ENCODE measurements at places on chromosomes 5 and 9.

- no peak for DNase-seq
These were observed 15.0 kb upstream of the RPS14 start for GRCh38 chr5:150464554-150465012.

DNA sequence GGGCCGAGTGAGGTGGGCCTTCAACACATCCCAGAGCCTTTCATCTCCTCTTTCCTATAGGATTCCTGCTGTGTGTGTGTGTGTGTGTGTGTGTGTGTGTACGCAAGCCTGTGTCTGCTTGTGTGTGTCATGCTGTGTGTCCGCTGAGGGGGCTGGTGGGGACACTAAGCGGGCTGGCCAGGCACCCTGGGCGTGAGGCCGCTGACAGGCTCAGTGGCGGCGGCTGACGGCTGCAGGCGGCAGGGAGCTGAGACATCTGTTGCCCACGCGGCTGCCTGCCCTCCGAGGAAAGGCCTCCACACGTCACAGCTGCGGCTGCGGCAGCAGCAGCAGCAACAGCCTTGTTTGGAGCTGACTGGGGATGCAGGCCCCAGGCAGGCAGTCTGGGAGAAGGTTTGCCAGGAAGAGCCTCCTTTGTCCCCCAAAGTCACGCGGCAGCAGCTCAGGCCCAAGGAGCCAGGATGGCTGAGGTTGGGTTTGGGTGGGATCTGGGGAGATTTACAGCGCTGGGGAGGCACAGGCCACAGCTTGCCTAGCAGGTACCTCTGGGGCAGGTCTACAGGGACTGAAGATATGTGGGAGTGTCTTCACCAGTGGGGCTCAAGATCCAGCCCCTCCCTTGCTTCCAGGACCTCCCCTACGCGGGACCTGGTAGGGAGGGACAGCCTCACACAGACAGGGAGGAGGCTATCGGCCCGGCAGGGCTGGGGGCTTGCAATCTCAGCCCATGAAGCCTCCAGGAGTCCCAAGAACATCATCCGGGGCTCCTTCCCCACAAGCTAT lies 1.8 kb downstream of the PDLIM4 start:
- DNase-seq: no peak

- no peak for DNase-seq
These were observed 1.9 kb upstream of the TMEM171 start for GRCh38 chr5:73118391-73118973.

- no peak for DNase-seq
These were observed 7.9 kb downstream of the FLT4 start for GRCh38 chr5:180641566-180641900.

GRCh38 chr9:135605238-135605781 lies 34.0 kb downstream of the GLT6D1 start:
- DNase-seq: no peak

GRCh38 chr5:126054577-126055347 lies 368.4 kb upstream of the GRAMD2B start:
- DNase-seq: peak; percentile 75

GRCh38 chr5:140131967-140132409 lies 6.3 kb downstream of the IGIP start:
- no peak for DNase-seq

- no peak for DNase-seq
These were observed 153.3 kb downstream of the EFNA5 start for GRCh38 chr5:107517185-107518033.

- DNase-seq: no peak
These were observed 1.9 kb upstream of the CRB2 start for GRCh38 chr9:123353984-123354591.

- DNase-seq: no peak
These were observed 567.7 kb downstream of the TLR4 start for GRCh38 chr9:118271936-118272335.

DNA sequence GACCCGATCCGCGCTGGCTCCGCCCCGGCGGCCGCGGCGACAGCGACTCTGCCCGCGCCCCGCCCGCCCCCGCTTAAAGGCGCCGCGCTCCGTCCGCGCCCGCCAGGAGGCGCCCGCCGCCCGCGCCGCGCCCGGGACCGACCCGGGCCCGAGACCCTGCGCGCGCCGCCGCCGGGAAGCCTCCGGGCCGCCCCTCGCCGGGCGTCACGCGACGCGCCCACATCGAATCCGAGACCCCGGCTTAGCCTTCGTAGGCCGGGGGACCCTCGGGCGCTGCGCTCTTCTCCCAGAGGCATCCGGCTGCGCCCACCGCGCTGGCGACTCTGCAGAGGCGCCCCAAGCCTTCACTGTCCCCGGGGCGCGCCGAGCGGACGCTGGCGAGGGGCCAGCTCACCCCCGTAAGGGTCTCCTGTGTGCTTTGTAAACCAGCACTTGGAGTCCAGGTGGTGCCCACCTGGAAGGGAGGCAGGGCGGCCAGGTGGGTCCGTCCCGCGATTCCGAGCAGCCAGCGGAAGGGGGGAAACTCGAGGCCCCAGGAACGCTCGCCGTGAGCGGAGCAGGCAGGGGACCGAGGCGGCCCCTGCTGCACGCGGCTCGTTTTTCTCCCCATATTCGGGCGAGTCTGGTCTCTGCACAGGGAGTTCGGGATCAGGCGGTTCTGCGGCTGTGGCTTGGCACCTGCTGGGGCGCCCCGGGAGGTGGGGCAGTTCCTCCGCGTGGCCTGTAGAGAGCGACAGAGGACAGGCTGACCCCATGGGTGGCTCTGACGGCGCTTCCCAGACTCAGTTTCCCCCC lies 423 bp upstream of the ABCA2 start:
- peak; percentile 29 for DNase-seq

GRCh38 chr9:108933231-108933717 lies 650 bp downstream of the ELP1 start:
- peak; percentile 39 for DNase-seq

DNA sequence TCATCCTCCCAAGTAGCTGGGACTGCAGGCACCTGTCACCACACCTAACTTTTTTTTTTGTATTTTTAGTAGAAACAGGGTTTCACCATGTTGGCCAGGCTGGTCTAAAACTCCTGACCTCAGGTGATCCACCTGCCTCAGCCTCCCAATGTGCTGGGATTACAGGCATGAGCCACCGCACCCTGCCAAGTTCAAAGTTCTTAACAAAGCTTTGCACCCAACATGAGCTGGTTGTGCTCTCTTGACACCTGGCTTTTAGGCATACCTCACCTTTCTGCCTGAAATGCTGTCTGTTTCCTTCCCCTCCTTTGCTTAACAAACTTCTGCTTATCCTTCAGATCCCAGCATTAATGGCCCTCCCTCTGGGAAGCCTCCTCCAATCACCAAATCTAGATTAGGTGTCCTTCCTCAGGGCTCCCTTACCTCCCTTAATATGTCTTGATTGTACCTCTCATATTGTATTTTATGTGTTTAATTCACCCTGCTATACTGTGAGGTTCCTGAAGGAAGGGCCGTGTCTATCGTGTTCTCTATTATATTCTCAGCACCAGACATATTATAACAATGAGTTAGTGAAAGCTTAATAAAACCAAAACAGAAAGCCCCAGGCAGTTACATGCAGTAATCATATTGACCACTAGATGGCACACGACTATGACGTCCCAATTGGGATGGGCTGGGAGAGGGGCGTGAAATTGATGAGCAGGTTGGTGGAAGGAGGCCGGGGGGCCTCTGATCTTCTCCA lies 62.9 kb upstream of the PPARGC1B start:
- DNase-seq: no peak

GRCh38 chr5:8340261-8340660 lies 471.3 kb downstream of the MTRR start:
- no peak for DNase-seq

DNA sequence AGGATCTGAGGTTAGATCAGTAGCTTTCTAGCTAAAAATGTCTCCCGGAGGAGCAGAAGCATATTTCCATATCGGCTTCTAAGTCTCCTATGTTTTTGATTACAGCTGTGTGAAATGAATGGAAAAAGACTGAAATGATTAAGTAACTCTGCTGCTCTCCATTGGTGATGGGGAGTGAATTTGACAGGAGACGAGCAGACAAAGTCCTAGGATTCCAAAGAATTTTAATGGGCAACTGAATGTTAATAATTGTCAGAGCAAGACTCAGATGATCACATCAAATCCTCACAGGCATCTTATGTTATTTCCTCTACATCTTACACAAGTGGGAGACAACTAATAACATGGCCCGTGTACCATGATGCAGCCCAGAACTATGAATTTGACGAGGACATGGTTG lies 66.8 kb downstream of the LIX1 start:
- DNase-seq: no peak

DNA sequence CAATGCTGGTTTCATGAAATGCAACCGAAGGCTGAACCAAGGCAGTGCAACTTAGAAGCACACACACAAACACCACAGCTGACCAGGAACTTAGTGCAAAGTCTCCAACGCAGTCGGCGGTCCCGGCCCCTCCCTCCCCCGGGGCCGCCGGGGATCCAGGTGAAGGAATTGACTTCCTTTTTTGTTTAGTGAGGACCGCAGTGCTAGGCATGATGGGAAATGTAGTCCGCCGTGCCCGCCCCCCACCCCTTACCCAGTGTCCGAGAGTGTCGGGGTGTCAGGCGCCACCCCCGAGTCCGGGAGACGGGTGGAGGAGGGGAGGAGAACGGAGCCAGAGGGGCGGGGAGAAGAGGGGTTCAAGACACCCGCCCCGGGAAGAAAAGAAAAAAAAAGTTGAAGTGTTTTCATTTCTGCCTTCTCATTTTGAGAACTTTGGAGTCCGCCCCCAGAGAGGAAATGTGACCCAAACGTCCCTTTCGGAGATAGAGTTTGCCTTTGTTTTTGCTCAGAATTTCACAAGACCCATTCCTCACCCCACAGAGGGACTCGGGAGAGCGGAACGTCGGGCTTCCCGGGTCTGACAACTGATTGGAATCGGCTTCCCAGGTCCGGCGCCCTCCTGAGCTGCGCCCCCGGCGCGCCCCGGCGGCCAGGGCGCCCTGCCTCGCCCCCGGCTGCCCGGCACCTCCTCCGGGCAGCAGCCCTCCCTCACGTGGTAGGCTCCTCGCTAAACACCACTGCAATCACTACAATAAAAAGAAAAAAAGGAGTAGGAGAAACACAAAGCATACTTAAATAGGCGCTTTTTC lies 2.0 kb downstream of the IER5L start:
- DNase-seq: peak; percentile 64

DNA sequence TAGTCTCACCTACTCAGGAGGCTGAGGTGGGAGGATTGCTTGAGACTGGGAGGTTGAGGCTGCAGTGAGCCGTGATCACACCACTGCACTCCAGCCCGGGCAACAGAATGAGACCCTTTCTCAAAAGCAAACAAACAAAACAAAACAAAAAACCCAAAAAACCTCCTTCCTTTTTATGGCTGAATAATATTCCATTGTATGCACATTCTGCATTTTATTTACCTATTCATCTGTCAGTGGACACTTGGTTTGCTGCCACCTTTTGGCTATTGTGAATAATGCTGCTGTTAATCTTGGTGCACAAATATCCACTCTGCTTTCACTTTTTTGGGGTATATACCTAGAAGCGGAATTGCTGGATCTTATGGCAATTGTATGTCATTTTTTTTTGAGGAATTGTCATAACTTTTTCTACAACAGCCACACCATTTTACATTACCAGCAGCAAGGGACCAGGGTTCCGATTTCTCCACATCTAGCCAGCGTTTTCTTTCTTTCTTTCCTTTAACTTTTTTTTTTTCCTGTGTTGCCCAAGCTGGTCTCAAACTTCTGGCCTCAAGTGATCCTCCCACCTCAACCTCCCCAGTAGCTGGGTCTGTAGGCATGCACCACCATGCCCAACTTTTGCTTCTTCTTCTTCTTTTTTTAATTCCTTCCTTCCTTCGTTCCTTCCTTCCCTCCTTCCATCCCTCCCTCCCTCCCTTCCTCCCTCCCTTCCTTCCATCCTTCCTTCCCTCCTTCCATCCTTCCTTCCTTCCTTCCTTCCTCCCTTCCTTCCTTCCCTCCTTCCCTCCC lies 30.6 kb downstream of the NKX2-5 start:
- no peak for DNase-seq

GRCh38 chr5:172925336-172925948 lies 33.8 kb upstream of the RPL26L1 start:
- no peak for DNase-seq

- no peak for DNase-seq
These were observed 3.2 kb upstream of the PJA2 start for GRCh38 chr5:109412981-109413402.

DNA sequence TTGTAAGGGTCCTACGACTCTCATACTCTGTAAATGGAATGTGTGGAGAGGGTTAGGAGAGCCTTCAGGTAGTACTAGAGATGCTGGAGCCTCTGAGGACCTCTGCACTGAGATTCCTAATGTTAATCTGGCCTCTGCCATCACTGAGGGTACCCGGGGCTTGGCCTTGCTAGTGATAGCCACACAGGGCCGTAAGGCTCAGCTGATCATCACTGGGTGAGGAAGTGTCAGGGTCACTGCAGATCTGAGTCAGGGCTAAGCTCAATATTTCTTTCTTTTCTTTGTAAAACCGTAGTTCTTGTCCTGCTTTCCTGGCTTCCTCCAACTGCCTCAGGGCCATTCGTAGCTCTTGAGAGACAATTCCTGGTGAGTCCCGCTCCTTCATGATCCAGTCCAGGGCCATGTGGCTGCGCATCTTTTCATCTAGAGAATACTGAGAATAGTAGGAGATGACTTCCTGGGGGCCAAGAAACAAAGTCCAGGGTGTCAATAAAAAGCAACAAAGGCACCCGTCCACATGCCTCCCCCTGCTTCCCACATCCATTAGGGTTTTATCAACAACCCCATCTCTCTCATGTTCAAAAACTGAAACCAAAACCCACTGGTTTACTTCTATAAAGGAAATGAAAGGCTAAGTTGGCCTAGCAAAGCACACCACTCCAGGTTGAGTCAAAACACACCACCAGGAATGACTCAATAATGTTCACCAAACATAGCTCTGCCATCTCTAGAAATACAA lies 47.7 kb downstream of the LIX1 start:
- no peak for DNase-seq

GRCh38 chr5:55134053-55134722 lies 25.8 kb upstream of the GPX8 start:
- DNase-seq: no peak

DNA sequence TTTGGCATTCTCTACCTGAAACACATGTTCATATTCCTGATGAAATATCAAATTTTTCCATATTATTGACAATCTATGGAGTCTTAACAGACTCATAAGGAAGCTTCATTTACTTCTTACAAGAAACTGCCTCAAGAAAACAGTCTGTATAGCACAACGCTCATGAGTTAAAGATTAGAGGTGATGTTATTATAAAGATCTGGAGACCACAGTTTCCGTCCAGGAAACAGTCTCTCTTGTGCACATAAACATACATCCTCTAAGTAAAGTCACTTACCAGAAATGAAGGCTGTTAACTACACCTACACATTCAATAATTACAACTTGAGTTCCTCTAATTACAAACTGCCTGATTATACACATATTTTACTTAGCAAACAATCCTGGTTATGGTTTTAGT lies 86.9 kb downstream of the RAPGEF6 start:
- DNase-seq: no peak

DNA sequence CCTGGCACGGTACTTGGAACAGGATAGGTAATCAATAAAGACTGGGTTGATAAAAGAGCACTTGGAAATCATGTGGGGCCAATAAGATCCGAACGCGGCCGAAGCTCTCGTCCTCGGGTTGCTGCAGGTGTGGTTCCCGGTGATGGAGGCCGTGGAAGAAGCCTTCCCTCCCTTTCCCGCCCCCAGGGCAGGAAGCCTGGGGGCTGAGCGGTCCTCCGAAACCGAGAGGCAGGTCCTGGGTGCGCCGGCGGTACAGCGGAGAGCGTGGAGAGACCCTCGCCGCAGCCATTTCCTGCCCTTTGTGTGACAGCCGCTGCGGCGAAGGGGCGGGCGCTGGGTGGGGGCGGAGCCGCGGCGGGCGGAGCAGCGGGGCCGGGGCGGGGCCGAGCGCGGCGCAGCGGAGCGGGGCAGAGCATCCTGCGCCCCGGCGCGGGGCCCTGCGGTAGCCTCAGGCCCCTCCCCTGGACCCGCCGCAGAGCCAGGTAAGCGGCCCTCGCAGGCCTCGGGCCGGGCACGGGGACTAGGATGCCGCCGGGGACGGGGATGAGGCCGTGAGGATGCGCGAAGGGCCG lies at the start of gene CYFIP2:
Gene CYFIP2, plus strand, starts transcription at position 410 of the 572 bp plus-strand sequence. CDS start 19,239 bp downstream, outside the sequence.
- DNase-seq: peak; percentile 59

Measured in NCI-H748 treated with DMSO at 0.1 percent for 48 hours (cell line).